EH (cell line): ENCODE measurements at places on chromosomes 12 and 14.
A peak's percentile ranks its signal among the peaks of the same experiment; 100 is the strongest.

DNA sequence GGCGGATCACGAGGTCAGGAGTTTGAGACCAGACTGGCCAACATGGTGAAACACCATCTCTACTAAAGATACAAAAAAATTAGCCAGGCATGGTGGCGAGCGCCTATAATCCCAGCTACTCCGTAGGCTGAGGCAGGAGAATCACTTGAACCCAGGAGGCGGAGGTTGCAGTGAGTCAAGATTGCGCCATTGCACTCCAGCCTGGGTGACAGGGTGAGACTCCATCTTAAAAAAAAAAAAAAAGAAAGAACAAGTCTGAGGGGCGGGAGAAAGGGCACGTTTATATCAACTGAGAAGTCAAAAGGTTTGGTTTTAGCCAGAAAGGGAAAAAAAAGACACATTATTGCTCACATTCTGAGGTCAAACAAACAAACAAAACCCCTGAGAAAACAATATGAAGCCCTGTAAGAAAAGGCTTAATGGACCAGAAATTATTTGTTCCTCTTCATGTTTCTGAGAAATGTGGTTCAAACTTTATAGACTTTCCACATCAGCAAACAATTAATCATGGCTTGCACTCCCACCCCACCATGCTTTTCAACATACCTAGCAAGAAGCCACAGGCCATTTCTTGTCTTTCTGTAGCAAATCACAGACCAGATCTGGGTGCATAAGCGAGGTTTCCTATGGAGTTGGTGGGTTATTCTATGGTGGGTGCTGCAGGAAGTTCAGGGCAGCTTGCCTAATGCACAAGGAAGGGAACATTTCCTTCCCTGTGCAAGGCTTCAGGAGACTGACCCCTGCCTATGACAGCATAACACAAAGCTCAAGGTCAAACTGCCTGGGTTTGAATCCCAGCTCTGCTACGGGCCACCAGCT, 80.1 kb downstream of the SSPN start:
- peak; percentile 67 for DNase-seq

GRCh38 chr14:72450473-72451044, 443.3 kb downstream of the DPF3 start:
- no peak for DNase-seq

- DNase-seq: no peak
Observed at GRCh38 chr14:99235582-99236320, 36.2 kb downstream of the BCL11B start.

- DNase-seq: peak; percentile 45
Observed at GRCh38 chr14:50839048-50839447, 8.1 kb upstream of the NIN start.

GRCh38 chr12:85182699-85183098, 97.3 kb upstream of the ALX1 start:
- DNase-seq: peak; percentile 55

DNA sequence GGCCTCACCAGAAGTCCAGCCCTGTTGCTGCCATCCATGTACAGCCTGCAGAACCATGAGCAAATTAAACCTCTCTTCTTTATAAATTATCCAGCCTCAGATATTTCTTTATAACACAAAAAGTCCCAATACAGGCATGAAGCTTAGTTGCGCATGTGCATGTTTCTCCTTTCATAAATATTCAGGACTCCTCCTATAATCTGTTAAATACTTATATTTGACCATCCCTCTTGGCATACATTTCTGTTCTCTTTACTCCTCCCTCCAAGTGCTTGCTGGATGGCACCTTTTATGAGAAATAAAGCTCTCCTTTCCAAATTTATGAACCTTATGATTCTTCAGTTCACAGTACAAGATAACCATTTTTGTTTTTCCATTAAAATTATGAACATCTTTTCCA, 20.5 kb downstream of the DAAM1 start:
- DNase-seq: no peak

- DNase-seq: no peak
Observed at GRCh38 chr14:64112867-64113678, 181.1 kb downstream of the ESR2 start.

DNA sequence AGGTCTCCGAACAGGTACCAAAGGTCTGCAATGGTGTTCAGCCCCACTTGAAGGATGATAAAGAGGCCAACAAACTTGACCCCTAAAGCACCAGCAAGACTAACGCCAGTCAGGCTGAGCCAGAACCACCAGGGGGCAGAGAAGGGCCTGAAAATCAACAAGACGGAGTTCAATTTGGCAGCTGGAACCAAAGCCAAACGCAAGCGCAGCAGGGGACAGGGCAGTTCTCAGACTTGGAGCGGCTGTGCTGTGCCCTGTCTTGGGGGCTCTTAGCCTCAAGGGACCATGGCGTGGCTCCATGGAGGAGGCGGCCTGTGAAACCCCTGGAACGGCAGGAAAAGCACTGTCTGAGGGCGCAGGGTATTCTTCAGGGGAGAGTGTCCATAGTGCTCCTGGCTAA, 19.6 kb downstream of the POMT2 start:
- peak; percentile 79 for DNase-seq

DNA sequence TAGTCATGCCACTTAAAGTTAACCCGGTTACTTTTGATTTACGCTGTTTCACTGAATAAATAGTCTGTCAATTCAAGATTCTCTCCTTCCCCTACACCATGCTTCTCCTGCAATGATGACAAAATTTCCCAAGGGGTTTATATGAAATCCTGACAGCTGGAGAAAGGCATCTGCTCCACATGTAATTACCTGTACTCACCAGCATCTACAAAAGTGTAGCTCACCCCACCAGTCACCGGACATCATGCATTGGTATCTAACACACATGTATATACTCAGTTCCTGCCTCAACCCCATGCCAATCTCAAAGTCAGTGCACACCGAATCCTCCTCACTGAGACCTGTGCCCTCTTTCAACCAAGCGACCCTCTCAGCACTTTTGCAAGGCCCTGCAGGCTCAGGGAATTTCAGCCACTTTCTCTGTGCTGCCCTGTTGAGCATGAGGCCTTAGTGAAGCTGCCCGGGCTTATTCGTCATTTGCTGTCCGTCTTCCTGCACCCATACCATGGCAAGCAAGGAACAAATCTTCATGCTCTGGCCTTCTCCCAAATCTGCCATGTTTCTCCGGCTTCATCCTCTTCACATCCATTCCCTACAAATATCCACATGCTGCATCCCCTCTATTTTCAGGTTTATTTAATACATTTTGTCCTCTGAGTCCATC, 131.6 kb downstream of the SEC23A start:
- DNase-seq: no peak

DNA sequence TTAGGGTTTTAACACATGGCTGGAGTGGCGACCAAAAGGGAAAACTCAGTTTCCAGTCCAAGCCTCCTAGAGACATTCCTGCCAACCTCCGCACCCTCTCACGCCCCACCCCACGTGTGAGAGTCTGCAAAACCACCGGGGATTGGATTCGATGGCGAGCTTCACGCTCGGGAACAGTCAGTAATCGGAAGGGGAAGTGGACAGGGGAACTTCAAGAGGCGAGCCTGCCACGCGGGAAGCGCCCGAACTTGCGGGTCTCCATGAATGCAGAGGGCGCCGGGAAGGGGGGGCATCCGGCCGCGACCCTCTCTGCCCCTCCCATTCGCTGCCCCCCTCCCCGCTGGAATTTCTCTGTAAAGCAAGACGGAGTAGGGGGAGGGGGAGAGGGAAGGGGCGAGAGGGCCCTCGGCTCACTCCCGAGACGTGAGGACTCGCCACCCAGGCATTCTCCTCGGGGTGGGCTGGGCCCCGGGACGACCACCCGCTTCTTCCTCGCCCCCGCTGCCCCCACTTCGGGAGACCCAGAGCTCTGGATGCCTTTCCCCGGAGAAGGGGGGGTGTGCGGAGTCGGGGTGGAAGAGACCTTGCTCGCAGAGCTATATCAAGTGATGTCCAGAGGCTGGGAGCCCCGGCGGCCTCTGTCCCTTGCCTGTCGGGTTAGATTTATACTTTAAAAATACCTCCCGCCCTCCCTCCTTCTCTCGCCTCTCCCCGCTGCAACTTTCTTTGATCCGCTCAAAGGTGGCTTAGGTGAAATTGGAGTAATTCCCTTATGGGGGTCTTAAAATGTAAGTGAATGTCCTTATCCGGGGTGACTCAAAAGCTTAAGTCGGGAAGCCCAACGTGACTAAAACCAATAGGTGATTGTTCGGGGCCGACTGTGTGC, 2.5 kb upstream of the CCND2 start:
- DNase-seq: no peak
